ENCODE measurements at places on chromosomes 2 and 18. TPM values are rescaled to one million over a fixed set of nuclear protein-coding genes. Genes with fewer than 3 reads are reported as not detected.

Gene STK11IP
- polyA plus RNA-seq, result 0.06 TPM

Gene SIX3
- polyA plus RNA-seq, result not detected

Gene ERFE
- polyA plus RNA-seq, result not detected

Gene ACTG2
- not detected for polyA plus RNA-seq

Gene FOSL2
- 0.94 TPM for polyA plus RNA-seq

Gene DPYSL5
- polyA plus RNA-seq, result 10.1 TPM

Gene SPC25
- polyA plus RNA-seq, result 7.0 TPM

Gene TCF23
- polyA plus RNA-seq, result not detected

Gene CERKL
- not detected for polyA plus RNA-seq

Gene TMEM131
- polyA plus RNA-seq, result 14.5 TPM

Gene MAL
- 60.2 TPM for polyA plus RNA-seq

Gene TMBIM1
- 0.97 TPM for polyA plus RNA-seq

Gene CCDC68
- polyA plus RNA-seq, result not detected

Gene CCDC148
- 6.8 TPM for polyA plus RNA-seq

Gene TTC32
- polyA plus RNA-seq, result 31.5 TPM

Gene DNAJB2
- polyA plus RNA-seq, result 37.3 TPM

Gene RBKS
- polyA plus RNA-seq, result 1.8 TPM

Gene M1AP
- 8.3 TPM for polyA plus RNA-seq

Gene MYO1B
- 8.6 TPM for polyA plus RNA-seq

Gene ITM2C
- 9.2 TPM for polyA plus RNA-seq

Gene CNGA3
- polyA plus RNA-seq, result not detected

Gene CXCR2
- not detected for polyA plus RNA-seq

Gene MBD1
- polyA plus RNA-seq, result 7.2 TPM

Gene REG3G
- not detected for polyA plus RNA-seq

Gene VRK2
- polyA plus RNA-seq, result 0.70 TPM

Gene POTEE
- not detected for polyA plus RNA-seq

Gene GCA
- 89.5 TPM for polyA plus RNA-seq

Gene FAM237A
- polyA plus RNA-seq, result 7.1 TPM

Gene GPR45
- polyA plus RNA-seq, result not detected

Measured in Purkinje cell (primary cell).